Epithelial cell of prostate (primary cell): ENCODE measurements at places on chromosomes 11 and 22.

DNA sequence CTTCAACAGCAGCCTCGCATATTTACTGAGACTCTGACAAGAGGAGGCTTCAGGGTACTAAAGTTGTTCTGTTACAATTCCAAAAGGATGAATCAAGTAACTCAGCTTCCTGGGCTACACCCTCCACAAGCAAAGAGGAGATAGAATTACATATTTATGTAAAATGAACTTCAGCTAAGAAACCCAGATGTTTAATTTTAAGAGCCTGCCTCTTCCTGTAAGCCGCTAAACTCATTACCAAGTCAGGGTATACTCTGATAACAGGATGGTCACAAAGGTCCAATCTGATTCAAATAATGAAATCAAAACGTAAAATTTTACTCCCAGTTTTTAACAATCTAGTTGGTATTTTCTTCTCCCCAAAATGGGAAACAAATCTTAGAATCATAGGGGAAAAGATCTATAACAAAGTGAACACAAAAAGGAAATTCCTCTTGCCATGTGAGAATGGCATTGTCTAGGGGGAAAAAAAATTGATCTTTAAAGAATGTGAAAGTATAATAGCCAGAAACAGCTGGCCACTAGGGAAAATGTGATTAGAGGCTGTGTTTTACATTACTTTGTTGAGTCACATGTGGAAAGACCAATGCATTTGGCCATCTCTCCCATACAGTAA is 30.9 kb downstream of the CHEK2 start:
- DNase-seq = peak; percentile 20

DNA sequence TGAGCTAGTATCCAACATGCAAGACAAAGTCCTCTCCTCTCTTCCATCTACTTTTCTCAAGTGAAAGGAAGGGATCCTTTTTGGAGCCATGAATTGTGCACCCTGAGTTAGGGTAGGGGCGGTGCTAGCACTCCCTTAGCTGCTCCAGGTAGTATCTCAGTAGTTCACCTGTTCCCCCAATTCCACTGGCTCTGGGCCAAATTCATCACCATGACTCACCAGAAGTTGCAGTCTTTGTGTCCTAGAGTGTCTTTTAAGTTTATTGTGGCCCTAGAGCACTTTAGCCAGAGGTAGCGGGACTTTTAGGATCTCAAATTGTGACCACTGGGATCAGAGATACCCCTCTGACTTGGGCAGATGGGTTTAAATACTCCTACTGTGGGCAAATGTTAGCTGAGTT is 398.6 kb upstream of the ANO5 start:
- DNase-seq = no peak

DNA sequence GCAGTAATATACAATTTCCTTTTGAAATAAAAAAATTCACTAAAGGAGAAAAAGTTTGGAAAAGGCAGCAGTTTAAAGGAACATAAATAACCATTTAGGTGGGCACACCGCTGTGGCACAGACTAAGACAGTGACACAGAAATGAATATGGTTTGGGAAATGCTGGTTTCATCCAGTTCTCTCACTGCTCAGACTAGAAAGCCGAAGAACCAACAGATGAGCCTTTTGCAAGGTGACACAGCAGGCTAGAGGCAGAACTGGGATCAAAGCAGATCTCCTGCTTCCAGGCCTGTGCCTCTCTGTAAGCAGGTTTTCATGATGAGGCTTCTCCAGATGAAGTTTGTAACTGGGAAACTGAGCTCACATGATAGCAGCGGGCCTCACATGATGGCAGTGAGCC is 380.0 kb upstream of the NARS2 start:
- no peak for DNase-seq

GRCh38 chr22:23270212-23270733 is 90.0 kb downstream of the BCR start:
- no peak for DNase-seq

DNA sequence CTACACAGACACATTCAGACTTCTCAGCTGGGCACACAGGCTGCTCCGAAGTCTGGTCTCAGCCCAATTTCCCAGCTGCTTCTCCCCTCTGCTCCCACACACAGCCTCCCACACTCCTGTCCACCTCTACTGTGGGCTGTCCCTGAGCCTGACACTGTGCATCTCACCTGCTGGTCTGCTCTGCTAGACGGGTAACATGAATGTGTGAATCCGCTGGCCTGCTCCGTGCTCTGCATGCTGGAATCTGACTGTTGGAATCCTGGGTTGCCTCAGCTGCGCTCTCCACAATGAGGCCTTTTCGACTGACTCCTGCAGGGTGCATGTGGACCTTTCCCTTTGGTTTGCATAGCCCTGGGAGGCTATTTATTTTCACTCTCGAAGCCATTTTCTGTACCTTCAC is 489.5 kb upstream of the B3GAT1 start:
- DNase-seq = no peak

DNA sequence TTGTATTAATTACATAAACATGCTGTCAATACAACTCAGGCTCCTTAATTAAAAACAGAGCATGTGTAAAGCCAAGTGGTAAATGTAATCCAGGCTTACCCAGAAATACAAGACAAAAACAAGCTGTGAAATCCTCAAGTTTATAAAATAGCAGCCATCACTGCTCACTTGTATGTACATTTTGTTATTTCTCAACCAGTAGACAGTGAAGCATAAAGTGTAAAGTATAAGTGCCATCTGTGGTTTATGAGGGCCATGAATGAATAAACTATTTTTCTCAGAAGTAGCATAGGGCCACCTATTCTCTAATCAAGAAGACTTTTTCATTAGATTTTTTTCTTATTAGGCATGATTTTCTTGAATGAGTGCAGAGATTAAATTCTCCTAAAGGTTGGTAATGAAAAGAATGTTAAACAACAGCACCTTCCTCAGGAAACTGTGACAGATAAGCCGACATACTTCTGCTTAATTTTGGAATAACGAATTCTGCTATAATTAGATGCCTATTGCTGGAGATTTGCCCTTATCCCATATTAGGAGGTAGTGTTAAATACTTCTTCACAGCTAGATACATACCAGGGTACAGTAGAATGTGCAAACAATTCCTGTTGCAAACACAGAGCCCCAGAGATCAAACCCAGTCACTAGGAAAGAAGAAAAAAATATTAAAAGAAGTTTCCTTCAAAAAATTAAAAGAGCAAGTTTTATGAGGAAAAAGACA is 13.0 kb downstream of the SLC5A12 start:
- no peak for DNase-seq

GRCh38 chr11:73428699-73429098 is 52.5 kb downstream of the RELT start:
- DNase-seq = no peak

GRCh38 chr11:83656796-83657330 is 370.7 kb upstream of the CCDC90B start:
- no peak for DNase-seq

GRCh38 chr11:17570034-17570433 is 23.0 kb downstream of the OTOG start:
- DNase-seq = no peak

DNA sequence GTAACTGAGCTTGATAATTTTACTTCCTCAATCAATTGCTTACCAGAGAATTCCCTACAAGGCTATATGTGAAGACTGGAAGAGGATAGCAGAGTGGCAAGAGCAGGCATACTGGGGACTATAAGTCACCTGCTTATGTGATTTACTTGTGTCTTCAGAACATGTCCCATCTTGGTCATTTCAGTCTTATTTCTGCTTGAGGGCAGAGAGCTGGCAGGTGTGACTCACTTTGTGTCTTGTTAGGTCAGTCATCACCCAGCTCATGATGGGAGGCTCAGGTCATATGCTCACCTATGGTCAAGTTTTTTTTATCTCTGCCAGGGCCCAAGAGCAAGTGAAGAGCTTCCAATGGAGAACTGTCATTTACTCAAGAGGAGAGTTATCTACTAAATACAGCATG is 6.2 kb downstream of the SRSF8 start:
- no peak for DNase-seq

DNA sequence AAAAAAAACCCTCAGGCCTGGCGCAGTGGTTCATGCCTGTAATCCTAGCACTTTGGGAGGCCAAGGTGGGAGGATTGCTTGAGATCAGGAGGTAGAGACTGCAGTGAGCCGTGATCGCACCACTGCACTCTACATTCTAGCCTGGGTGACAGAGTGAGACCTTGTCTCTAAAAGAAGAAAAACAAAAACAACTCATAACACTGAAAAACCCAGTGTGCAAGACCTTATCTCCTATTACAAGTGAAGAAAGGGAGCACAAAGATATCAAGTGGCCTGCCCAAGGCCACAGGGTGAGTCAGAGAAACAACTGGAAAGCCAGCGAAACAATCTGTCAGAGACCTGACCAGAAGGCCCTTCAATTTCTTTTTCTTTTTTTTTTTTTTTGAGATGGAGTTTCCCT is 2.5 kb downstream of the TXN2 start:
- DNase-seq = no peak

GRCh38 chr11:13076961-13077360 is 67.8 kb downstream of the RASSF10 start:
- DNase-seq = no peak

DNA sequence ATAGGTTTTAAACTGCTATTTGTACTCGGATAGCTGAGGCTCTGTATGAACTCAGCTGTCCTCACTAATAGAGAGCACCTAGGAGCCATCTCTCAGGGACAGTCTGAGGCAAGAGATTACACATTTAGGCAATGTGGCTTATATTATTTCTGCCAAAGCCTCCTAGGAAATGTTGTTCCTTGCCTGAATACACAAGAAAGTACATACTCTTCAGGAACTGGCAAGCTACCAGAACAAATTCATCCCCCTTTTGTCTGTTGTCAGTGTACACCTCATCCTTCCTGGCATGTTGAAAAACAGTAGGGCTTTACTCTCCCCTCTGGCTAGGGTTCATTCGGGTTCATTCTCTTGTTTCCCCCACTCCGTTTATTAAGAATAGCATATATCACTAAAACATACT is 615.9 kb upstream of the FAT3 start:
- DNase-seq = no peak

DNA sequence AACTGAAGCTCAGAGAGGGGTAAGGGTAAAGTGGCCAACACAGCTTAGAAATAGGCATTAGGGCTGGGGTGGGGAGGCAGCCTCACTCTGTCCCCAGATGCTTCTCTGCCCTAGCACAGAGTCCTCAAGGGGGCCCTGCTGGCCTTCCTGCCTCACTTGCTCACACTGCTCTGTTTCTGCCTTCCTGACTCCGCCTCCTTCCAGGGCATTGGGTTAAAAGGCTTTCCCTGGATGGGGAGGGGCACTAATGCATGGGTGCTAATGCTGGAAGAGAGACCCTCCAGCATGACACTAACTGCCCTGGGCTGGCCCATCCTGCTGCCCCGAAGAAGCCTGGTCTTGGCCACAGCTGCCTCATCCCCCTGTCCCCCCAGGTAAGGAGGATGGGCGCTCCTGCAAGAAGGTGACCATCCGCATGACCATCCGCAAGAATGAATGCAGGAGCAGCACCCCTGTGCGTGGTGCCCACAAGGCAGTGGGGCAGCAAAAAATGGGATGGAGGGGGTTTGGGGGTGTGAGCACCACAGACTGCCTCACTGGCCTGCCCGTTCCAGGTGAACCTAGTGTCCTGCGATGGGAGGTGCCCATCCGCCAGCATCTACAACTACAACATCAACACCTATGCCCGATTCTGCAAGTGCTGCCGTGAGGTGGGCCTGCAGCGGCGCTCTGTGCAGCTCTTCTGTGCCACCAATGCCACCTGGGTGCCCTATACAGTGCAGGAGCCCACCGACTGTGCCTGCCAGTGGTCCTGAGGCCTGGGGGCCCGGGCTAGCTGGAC is 74.0 kb upstream of the MYOD1 start:
- DNase-seq = no peak

DNA sequence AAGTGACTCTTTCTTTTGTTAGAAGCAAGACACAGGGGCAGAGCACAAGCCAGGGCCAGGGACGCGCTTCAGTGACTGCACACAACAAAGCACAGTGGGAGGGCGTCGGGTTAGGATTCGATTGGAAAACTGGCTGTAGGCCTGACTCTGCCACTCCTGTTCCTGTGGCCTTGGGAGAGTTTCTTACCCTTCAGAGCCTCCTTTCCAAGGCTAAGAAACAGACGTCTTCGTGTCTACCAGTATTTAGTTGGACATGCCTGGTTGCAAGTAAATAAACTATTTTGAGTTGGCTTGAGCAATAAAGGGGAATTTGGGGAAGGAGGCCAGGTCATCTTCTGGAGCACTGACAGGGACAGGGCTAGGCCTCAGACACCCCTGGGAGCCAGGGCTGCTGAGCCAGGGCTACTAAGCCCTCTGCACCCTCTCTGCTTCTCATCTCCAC is 549.1 kb downstream of the INSC start:
- no peak for DNase-seq

GRCh38 chr22:28091486-28091885 is 172.4 kb upstream of the PITPNB start:
- DNase-seq = no peak

DNA sequence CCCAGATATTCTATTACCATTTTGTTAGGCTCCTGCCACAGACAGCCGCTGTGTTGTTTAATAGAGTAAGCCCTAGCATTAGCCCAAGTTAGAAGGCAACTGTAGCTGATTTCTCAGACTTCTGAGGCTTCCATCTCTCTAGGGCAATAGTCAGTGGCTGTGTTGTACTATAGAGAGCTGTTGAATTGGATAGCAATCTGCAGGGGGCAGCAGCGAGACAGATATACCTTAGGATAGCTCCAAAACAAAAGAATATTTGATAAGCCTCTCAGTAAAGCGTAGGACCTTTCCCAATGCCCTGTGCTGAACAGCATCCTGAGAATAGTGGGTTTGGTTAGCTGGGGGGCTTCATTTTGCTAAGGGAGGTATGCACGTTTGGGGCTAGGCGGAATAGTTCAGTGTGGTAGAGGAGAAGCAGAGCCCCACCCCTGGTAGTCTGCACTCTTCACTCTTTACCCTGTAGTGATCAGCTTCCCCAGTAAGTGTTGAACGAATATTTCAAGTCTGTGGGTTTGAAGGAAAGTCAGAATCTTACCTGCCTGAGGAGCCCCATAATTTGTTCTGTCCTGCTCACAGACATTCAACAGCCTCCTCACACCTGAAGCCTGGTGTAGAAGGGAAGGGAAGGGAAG is 515.1 kb downstream of the INSC start:
- DNase-seq = no peak

DNA sequence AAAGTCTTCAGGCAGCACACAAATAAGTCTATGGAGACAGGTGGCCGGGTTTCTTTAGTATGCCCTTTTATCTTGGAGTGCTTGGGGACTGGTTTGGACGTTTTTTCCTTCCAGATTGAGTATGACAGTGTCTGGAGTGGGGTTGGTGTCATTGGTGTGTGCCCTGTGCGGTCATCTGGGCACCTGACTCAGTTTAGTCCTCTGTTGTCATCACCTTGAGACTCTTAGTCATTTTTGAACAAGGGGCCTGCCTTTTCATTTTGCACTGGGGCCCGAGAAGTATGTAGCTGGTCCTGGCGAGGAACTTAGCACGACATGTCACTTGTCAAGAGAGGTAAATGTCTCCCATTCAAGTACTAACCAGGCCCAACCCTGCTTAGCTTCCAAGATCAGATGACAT is 27.2 kb upstream of the MYO18B start:
- no peak for DNase-seq

- DNase-seq = no peak
Observed at GRCh38 chr11:64021757-64022093, 14.0 kb upstream of the FLRT1 start.

- no peak for DNase-seq
Observed at GRCh38 chr11:13680501-13681264, 12.2 kb downstream of the FAR1 start.

- peak; percentile 89 for DNase-seq
Observed at GRCh38 chr11:72102946-72103753, at the start of gene LAMTOR1. Gene LAMTOR1 (minus strand): TSS chr11:72103297. CDS start chr11:72103224, 73 bp downstream.

GRCh38 chr11:62387381-62387780 is 31.5 kb upstream of the SCGB1A1 start:
- no peak for DNase-seq

- no peak for DNase-seq
Observed at GRCh38 chr11:102573851-102574250, 43.3 kb upstream of the MMP7 start.

- DNase-seq = no peak
Observed at GRCh38 chr11:111908639-111909305, 2.8 kb downstream of the CRYAB start.
